ENCODE measurements at places on chromosomes 5 and 9. TPM values are rescaled to one million over a fixed set of nuclear protein-coding genes. Genes with fewer than 3 reads are reported as not detected.
A peak's percentile ranks its signal among the peaks of the same experiment; 100 is the strongest.

DNA sequence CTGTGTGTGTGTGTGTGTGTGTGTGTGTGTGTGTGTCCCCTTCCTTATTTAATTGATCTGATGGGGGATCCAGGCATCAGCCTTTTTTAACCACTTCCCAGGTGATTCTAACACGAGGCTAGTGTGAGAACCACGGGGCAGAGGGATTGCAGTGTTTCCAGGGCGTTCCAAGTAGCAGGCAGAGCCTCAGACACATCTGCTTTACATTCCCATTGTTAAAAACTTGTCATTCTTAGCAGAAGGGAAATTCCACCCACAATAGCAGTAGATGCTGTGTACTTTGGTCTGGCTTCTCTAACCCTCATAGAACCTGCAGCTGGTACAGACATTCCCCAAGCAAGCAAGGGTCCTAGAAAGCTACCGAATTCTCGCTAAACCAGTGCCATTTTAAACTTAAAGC is 81.9 kb upstream of the SLC30A5 start:
- DNase-seq = no peak

DNA sequence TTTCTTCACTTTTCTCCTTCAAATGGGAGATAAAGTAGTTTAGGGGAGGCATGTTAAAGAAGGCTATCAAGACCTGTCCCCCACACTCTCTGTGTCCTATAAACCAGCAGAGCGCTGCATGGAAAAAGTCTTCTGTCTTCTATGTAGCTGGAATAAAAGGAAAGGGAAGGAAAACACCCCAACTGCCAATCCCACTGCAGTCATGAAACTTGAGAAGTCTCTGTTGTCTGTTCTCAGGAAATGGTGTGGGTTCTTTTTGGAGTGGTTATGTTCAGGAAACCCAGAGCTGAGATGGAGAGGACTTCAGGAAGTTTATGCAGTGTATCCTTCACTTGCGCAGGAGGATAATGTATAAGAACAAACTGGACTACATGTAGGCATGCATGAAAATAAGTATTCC is 274.3 kb downstream of the GAS1 start:
- no peak for DNase-seq

GRCh38 chr5:74149395-74149794 is 491.1 kb downstream of the ENC1 start:
- DNase-seq = no peak

Gene LECT2
- not detected for total RNA-seq

- no peak for DNase-seq
Measured at GRCh38 chr9:96448546-96449170, 1.3 kb upstream of the HABP4 start.

Gene FOXI1
- total RNA-seq = 0.44 TPM

DNA sequence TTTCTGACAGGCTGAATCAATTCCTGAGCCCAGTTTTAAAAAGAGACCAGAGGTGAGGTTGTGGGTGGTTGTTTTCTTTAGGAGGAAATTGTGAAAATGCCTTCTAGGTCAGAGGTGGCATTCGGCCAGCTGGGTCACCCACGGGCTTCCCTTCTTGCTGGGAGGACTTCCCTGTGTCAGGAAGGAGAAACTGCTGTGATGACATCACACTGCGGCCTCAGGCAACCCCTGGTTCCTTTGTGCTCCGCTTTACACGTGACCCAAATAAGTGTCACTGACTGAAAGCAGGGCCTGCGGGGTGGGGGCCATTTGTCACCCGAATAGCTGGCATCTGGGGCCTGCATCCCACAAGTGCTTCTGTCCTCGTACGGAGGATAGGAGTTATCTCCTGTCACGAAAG is 39.7 kb downstream of the FABP6 start:
- DNase-seq = peak; percentile 54

Gene ZNF474
- 1.8 TPM for total RNA-seq

Gene COL15A1
- 25.8 TPM for total RNA-seq

- no peak for DNase-seq
Measured at GRCh38 chr5:135568923-135569360, 9.8 kb downstream of the CXCL14 start.

DNA sequence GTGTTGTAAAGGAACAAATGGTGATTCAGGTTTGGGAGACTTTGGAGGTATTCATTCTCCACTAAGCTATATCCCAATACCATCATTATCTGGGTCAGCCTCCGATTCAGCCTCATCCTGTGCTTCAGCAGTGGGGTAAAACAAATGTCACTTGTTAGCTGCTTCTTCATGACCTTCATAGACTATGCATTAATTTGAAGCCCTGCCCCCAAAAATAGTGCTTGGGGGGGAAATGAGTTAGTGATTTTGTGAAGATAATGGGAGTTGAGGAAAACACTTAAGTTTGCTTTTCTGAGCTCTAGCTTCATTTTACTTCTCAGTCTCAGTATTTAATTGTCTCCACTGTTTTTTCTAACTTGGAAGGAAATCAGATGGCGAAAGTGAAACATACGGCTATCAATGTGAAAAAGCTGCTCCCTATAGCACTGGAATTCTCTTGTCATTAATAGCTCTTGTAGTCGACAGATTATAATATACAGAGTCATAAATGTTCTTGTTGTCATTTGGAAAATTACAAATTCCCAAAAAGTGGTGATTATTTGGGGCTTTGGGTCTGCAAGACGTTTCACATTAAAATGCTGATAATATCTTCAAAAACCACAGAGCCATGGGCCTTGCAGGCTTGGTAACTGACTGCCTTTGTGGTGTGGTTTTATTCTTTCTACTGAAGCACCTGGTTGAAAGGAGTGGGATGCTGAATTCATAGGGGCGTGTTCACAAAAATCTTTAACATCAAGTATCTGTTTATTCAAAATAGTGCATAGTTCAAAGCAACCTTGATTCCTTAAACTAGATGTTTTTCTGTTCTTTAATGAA is 40.0 kb downstream of the PIK3R1 start:
- no peak for DNase-seq

DNA sequence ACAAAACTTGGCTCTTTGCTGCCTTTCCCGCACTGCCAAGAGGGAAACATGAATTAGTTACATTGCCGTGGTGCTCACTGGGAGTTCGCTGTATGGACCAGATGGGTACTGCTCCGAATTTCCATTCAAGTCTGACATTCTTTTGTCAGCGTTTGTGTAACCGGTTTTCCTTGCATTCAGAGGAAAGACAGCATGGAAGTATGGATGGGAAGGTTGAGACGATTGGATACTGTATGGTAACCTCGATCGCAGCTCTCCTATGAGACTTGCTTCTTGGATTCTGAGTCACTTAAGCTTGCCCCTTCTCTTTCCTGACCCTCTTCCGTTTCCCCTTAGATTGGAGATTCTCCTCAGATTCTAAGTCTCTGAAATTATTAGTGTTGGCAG is 625 bp upstream of the UBLCP1 start:
- DNase-seq = no peak

Gene GARNL3
- total RNA-seq = 32.0 TPM

Gene TAF11L5
- not detected for total RNA-seq

- DNase-seq = no peak
Measured at GRCh38 chr5:130884023-130884422, 281.0 kb downstream of the HINT1 start.

Gene CXCL14
- 76.5 TPM for total RNA-seq

Gene DUSP1
- 2,412 TPM for total RNA-seq

Gene SLC45A2
- total RNA-seq = not detected

- peak; percentile 29 for DNase-seq
Measured at GRCh38 chr9:121499427-121500164, at the start of gene GGTA1. Gene GGTA1 (minus strand): TSS chr9:121499844. CDS start chr9:121467922, 31,922 bp downstream.

DNA sequence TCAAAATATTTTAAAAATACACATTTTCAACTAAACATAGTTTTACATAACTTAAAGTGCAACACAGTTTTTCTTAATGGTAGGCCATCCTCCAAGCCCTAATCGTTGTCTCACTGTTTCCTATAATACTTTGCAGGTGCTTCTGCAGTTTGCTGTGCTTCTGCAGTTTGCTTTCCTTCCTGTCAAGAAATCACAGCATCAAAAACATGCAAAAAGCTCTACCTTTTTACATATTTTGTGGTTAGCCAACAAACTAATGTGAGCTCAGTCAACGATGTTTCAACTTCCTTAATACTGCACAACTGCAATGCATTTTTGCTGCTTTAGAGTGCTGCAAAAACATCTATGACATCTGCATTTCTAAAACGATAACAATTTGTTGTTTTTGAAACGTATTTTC is 25.2 kb downstream of the EMB start:
- DNase-seq = no peak

DNA sequence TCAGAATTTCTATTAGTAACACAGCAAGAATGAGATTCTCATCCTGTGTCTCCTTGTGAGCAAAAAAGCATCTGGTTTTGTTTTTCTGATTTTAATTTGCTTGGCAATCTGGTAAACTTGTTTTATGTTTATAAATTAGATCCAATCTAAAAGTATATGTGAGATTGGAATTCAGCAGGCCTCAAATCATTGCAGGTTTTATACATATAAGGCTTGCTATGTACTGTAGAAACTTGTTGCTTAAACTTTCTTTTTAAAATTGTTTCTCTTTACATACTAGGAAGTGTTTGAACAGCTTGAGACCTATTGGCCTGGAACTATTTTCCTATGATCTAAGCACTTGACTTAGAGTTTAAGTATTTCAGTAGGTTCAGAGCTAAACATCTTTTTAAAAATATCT is 1037.8 kb downstream of the NR2F1-AS1 start:
- DNase-seq = no peak

DNA sequence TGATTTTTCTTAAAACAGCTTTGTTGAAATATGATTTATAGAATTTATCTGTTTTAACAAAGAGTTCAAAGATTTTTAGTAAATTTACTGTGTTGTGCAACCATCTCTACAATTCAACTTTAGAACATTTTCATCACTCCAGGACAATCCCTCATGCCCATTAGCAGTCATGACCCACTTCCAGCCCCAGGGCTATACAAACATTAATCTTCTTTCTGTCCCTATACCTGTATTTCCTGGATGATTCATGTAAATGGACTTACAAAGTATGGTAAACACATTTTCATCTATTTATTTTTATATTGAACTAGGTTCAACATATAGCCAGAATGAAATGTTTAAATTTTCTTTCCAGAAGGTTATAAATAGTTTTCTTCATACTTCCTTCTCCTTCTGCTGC is 127.8 kb upstream of the CCDC180 start:
- DNase-seq = no peak

DNA sequence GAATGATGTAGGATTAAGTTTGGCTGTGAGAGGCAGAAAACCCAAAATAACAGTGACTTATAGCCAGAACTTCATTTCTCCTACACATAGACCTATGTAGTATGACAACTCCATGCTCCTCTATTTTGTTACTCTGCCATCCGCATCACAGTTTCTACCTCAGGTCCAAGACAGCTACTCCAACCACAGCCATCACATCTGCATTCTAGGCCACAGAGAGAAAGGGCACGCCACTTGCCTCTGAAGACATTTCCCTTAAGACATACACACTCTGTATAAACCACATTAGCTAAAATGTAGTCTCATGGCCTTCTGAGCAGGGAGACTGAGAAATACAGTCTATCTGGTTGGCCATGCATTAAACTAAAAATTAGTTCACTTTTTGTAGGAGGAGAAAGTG is 10.0 kb downstream of the SPINK4 start:
- DNase-seq = no peak

- DNase-seq = no peak
Measured at GRCh38 chr9:111910428-111910827, 13.8 kb downstream of the UGCG start.

DNA sequence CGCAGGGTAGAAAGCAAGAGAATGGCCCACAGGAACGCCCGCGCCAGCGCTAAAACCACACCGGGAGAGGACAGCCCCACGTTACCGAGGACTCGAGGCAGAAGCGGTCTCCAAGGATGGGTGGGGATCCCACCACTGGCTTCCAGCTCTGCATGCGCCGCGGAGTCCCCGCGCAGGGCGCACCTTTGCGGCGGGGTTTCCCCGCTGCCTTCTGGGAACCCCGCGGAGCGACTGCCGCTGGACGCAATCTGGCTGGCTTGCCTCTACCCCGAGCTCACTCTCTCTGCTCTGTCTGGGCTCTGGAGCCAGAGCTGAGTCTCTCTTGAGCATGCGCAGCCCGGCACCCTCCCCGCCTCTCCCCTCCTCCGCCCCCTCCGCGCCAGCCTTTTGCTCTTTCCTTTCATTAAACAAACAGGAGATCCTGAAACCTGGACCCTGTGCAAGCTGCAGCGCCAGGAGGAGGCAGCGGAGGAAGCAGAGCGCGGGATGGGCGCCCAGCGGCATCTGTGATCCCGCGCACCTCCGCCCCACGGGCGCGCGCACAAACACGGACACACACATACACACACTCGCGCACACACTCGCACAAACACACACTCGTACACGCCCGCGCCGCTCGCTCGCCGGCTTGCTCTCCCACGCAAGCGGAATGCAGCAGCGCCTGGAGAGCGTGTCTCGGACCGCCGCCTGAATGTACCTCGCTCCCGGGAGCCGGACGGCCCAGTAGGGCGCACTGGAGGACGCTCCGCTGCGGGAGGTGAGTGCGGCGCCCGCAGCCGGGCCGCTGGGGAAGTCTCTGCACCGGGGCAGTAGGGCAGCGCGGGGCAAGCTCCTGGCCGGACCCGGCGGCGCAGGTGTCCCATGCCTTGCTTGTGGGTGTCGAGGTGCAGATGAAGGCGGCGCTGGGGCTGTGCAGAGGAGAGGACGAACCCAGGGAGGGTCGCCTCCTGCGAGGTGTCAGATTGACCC is at the start of gene PLPPR1:
Gene PLPPR1 (plus strand): TSS at position 382 of the 969 bp plus-strand sequence.
- no peak for DNase-seq

DNA sequence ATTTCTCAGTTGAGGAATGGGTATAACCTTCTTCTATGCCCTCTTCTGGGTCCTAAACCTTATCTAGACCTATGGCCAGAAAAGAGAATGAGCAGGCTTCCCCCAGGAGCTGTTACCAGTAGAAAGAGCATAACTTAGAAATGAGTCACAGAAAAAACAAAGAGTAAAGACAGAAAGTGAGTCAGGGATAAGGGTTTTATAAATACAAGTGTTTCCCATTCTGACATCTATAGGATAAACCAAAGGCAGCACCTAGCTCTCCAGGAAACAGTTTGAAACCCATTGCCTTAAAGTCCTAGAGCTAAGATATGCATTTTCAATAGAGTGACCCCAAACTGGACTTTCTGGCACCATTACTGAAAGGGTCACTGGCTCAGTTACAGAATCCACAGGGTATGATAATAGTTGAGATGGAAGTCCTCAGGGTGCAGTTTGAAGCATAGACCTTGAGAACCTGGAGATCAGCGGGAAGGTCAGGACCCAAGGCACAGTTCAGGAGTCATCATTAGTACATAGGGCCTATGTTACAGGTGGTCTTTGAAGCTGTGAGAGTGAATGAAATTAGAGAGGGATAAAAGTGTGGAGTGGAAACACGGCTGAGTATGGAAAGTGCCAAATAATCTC is 42.7 kb upstream of the LIFR start:
- DNase-seq = no peak

DNA sequence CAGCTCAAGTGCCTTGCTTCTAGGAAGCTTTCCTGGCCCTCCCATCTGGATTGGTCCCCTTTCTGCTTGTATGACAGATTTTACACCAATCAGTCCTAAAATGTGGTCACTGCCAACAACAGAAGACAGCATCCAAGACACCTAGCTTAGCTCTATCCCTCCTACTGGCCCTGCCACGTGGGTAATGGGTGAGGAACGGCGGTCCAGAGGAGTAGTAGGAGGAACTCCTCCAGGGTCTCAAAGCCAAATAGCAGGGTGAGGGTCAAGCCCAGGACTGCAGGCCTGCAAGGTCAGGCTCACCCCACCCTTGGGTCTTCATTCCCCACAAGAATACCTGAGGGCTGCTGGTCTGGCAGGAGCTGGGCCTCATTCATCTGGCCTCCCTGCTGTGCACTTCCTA is 56.7 kb upstream of the SLC25A51 start:
- DNase-seq = no peak

Gene PCDHGA8
- total RNA-seq = 5.7 TPM

Data from tibial nerve (tissue), 4 donors.